ENCODE measurements at places on chromosomes 7 and 10. TPM values are rescaled to one million over a fixed set of nuclear protein-coding genes. Genes with fewer than 3 reads are reported as not detected.

DNA sequence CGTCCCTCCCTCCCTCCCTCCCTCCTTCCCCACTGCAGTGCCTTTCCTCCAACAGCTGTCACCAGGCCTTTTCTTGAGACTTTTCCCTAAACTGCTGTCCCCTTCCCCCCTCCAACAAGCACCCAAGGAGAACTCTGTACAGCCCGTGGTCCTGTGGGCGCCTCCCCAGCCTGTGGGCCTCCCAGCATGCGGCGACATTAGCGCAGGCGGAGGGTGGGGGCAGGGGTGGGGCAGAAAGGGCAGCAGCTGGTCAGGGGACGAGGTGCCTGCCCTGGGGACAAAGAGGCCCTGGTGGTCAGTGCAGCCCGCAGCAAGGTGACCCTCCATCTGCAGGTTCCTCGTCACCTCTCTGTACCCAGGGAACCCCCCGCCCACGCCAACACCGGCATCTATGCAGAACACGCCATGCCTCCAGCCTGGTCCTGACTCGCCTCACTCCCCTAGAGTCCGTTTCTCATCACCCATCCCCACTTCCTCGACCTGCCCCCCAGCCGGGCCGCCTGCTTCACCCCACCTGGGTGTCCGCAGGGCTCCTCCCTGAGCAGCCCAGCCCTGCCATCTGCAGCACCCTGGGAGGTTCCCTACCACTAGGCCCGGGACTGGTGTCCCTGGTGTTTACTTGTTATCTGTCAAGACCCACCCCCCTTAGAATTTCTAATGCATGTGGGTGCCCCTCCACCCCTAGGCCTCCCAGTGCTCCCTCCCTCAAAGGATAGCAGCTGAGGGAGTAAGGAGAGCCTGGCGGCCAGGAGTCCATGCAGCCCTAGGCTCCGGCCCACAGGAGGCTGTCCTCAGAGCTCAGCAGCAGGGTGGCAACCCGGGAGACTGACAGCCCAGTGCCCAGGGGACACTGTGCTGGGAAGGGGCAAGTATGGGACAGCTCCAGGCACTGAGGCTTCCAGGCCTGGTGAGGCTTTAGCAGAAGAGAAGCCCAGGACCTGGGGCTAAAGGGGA is 147.8 kb downstream of the ARHGAP22 start:
- H3K27me3 ChIP-seq, result no peaks in the 10 kb centered on the region
- no peak overlapping the region for H3K27ac ChIP-seq
- no peak overlapping the region for H3K4me3 ChIP-seq
- no peaks in the 10 kb centered on the region for H3K36me3 ChIP-seq

The MYL10 gene
- total RNA-seq, result not detected

- H3K27ac ChIP-seq, result no peak overlapping the region
- no peaks in the 10 kb centered on the region for H3K4me1 ChIP-seq
- peak; percentile 79 for DNase-seq
- H3K27me3 ChIP-seq, result no peaks in the 10 kb centered on the region
- no peaks in the 10 kb centered on the region for H3K36me3 ChIP-seq
Observed at GRCh38 chr10:5951167-5951711, 26.1 kb downstream of the IL15RA start.

DNA sequence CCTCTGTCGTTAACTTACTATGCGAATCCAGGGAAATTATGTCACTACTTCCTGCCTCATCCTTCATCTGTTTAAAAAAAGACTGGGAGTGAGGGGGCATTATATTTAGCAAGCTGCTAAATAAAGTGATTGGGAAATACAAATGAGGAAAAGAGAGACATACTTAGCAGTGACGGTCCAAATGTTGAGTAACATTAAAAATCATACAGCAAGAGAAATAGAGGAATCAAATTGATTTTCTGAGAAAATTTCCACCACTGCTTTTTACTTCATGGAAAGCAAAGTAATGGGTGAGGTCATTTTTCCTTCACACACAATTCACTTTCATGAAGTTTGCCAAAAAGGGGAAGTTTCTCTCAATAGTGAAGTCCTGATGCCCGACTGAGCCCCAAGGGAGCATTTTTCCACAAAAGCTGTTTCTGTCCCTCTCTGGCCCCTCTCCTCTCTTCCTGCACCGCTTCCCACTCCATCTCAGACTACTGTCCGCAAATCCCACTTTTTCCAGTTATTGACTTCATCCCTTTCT is 61.9 kb upstream of the ADO start:
- H3K4me3 ChIP-seq, result no peak overlapping the region
- no peak for DNase-seq
- no peak overlapping the region for H3K27ac ChIP-seq
- H3K27me3 ChIP-seq, result no peaks in the 10 kb centered on the region
- no peaks in the 10 kb centered on the region for H3K36me3 ChIP-seq

The OLAH gene
- total RNA-seq, result 1.1 TPM

The PRKCQ gene
- total RNA-seq, result 1.1 TPM

DNA sequence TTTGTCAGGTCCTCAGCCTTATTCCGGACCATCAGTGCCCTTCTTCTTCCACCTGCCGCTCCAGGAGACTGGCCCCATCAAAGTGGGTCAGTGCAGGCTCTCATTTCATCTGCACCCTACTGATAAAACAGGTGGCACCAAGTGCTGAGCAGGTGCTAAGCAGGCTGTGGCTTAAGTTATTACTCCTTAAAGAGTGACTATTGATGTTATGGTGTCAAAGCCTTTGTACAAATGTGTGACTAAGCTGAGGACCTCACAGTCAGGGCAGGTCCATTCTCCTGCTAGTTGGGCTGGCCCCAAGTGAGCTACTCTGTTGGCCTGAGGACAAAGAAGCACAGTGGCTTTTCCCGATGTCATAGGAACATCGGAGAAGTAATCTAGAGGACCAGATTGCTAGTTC is 11.2 kb upstream of the CALD1 start:
- no peak for DNase-seq
- peaks cover 3% of the 10 kb centered on the region for H3K4me1 ChIP-seq
- H3K4me3 ChIP-seq, result no peak overlapping the region

DNA sequence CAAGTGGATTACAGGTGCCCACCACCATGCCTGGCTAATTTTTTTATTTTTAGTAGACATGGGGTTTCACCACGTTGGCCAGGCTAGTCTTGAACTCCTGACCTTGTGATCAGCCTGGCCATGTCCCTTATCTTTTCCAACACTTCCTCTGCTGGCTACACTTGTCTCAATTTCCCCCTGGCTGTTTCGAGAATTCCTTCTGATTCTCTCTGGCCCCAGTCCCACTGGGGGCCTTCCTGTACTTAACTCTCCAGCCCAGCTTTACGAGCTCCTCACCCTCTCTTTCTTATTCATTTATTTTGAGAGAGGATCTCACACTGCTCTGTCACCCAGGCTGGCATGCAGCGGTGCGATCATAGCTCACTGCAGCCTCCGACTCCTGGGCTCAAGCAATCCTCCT is 8.5 kb downstream of the EPHB4 start:
- H3K36me3 ChIP-seq, result no peaks in the 10 kb centered on the region
- no peaks in the 10 kb centered on the region for H3K27me3 ChIP-seq
- H3K27ac ChIP-seq, result no peak overlapping the region
- H3K4me1 ChIP-seq, result no peaks in the 10 kb centered on the region

The ST8SIA6 gene
- total RNA-seq, result 2.4 TPM

Data from aorta (tissue), 5 donors.